ENCODE measurements at places on chromosomes 1 and 21.

DNA sequence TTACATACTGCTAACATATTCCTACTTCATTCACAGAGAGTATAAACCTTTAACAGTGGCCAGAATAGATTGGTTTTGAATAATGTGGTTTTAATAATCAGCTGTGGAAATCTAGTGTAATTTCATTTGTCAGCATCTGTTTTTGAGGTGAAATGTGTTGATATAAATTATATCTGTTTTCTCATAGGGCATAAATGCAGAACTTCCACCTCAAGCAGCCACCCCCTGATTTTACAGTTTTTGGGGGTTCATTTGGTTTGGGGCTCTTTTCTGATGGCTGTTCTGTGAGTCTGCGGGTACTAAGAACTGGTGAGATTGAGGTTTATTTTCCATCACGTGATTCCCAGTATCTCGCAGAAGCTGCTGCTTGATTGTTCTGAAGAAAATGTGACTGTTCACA lies 23.2 kb downstream of the EDARADD start:
- no peak for DNase-seq

DNA sequence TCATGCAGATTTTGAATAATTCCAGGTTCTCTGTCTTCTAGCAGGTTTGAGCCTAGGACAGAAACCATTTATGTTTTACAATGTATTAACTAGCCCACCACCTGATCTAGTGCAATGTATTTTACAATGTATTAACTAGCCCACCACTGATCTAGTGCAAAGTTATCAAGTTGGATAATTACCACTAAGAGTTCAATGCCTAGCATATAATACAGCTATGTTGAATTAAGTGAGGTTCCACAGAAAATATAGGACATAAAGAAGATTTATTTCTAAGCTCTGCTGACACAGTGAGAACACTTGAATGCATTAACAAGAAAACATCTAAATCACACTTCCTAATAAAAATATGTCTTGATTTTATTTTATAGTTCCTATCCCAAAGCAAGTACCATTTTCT lies 854.6 kb upstream of the NEGR1 start:
- no peak for DNase-seq

GRCh38 chr21:42624095-42624790 lies 29.2 kb upstream of the PDE9A start:
- DNase-seq, result no peak

- DNase-seq, result no peak
Observed at GRCh38 chr1:37096523-37096922, 62.2 kb upstream of the GRIK3 start.

GRCh38 chr1:3456449-3456963 lies 2.0 kb downstream of the ARHGEF16 start:
- no peak for DNase-seq

DNA sequence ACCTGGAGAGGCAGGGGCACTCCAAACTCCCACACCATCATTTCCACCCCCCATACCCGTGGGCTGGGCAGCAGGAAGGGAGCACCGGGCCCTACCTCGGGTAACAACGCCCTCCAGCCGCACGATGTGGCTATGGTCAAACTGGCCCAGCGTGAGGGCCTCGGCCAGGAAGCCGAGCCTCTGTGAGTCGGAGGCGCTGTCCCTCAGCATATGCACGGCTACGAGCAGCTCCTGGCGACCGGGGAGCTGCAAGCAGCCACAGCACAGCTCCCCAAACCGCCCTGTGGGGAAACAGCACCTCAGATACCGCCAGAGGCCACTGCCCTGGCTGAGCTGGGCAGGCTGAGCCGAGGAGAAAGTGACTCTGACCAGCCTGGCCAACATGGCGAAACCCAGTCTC lies 29.2 kb downstream of the CDCA8 start:
- DNase-seq, result no peak

DNA sequence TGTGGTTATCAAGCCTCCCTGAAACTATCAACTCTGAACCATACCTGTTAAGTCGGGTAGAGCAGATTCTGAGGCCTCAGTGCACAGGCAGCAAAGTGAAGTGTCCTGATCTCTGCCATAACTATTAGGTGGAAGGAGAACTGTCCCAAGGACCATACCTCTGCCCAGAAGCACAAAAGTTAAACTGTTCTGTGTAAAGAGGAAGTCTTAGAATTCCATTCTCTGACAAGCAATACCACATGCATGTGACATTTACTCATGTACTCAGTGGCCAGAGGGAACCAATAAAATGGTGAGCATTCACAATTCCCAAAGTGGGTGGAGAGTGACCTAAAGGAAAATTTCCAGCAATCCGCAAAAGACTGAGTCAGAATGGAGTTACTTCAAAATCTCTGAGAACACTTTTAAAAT lies 61.0 kb downstream of the TOR3A start:
- DNase-seq, result peak; percentile 95

- no peak for DNase-seq
Observed at GRCh38 chr1:99634971-99635624, 10.8 kb upstream of the PALMD start.

- DNase-seq, result no peak
Observed at GRCh38 chr1:217527151-217527550, 103.7 kb downstream of the GPATCH2 start.

GRCh38 chr21:38356883-38357625 lies 100.3 kb downstream of the KCNJ15 start:
- DNase-seq, result no peak

DNA sequence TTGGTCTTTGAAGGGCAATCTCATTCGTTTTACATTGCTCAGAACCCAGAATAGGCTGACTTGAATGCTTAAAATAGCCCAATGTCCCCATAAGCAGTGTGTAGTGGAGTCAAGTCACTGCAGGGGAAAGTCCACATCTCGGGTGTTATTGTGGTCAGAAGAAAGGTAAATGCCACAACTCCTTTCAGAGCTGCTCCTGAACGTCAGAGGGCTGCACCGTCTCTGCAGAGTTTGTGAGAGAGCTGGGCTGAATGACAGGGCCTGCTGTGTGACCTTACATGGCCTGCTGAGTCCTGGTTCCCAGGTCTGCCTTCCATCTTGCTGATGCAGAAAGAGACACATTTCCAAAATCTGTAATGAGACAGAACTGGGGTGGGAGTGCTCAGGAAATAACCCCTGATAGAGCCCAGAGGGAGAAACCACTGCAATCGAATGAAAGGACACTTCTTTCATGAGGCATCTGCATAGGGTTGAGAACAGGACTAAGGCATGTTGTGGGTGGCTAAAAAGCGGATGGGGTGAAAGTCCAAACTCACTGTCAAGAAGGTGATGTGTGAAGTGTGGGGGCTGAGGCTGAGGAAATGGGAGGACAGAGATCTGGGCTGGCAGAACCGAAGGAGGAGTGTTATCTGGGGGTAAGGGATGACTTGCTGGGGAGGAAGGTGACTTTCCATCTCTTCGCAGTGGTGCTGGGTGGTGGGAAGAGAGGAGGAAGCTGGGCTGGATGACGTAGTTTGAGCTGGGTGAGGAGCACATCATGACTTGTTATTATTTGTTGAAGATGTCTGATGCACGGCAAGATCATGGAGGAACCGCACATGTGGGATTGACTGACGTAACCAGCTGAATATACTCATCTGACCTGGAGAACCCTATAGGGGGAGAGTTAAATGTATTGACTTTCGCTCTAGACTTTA lies 33.7 kb downstream of the XCL2 start:
- DNase-seq, result peak; percentile 68

DNA sequence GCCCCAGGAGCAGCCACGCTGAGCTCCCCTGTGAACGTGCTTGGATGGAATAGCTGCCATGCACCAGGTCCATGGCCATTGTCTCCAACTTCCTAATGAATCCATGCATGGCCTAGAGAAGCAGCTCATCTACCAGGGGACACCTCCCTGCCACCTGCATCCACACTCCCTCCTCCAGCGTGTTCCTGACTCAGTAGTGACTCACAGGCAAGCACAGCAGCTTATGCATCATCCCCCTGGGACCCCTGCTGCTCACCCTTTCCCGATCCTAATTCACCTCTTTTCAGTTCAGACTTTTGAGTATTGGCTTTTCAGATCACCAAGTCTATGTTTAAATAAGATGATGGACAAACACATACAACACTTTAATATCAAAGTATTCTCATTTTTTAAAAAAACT lies 39.9 kb upstream of the TADA1 start:
- no peak for DNase-seq

- DNase-seq, result no peak
Observed at GRCh38 chr1:145692785-145693443, 14.3 kb downstream of the PDZK1 start.

DNA sequence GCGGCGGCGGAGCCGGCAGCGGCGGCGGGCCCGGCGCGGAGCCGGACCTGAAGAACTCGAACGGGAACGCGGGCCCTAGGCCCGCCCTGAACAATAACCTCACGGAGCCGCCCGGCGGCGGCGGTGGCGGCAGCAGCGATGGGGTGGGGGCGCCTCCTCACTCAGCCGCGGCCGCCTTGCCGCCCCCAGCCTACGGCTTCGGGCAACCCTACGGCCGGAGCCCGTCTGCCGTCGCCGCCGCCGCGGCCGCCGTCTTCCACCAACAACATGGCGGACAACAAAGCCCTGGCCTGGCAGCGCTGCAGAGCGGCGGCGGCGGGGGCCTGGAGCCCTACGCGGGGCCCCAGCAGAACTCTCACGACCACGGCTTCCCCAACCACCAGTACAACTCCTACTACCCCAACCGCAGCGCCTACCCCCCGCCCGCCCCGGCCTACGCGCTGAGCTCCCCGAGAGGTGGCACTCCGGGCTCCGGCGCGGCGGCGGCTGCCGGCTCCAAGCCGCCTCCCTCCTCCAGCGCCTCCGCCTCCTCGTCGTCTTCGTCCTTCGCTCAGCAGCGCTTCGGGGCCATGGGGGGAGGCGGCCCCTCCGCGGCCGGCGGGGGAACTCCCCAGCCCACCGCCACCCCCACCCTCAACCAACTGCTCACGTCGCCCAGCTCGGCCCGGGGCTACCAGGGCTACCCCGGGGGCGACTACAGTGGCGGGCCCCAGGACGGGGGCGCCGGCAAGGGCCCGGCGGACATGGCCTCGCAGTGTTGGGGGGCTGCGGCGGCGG lies 1.0 kb downstream of the ARID1A start:
- peak; percentile 50 for DNase-seq

- DNase-seq, result no peak
Observed at GRCh38 chr1:5597171-5597850, 394.9 kb downstream of the NPHP4 start.

- DNase-seq, result no peak
Observed at GRCh38 chr21:44548381-44548780, 2.9 kb downstream of the KRTAP10-2 start.

GRCh38 chr1:62796221-62796620 lies 12.3 kb downstream of the ATG4C start:
- peak; percentile 75 for DNase-seq
